Stimulated activated CD8-positive, alpha-beta memory T cell treated with anti-CD3 and anti-CD28 coated beads, Interleukin-7, amount 100 ng/mL, for 1 hour (primary cell): ENCODE measurements at places on chromosomes 5 and 9.

DNA sequence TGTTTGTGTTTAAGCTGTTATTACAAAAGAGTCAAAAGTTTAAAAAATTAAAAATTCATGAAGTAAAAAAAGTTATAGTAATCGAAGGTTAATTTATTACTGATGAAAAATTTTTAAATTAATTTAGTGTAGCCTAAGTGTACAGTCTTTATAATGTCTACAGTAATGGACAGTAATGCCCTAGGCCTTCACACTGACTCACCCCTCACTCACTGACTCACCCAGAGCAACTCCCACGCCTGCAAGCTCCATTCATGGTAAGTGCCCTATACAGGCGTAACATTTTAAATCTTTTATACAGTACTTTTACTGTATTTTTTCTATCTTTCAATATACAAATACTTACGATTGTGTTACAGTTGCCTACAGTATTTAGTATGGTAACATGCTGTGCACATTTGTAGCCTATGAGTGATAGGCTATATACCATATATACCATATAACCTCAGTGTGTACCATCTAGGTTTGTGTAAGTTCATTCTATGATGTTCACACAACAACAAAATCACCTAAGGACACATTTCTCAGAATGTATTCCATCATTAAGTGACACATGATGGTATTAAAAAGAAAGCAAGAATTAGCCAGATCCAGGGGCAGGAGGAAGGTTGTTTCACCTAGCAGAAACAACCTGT, 40.1 kb downstream of the DCAF10 start:
- no peak for DNase-seq

GRCh38 chr5:54884195-54884536, 101.2 kb downstream of the ESM1 start:
- DNase-seq = no peak

DNA sequence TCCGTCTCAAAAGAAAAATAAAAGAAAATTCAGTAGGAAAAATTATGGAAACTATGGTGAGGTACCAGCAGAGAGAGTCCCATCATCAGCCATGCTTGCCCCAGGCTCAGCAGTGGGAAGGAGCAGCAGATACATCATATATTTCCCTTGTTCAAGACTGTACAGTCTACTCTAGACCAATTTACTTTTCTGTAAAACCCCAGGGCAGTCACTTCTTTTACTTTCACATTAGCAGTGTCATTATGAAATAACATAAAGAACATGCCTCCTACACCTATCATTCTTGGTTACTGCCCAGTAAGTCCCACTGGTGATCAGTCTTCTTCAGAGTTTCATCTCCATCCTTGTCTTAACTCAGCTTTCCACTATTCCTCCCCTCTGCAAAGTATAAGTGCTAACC, 1145.0 kb downstream of the MAT2B start:
- no peak for DNase-seq

DNA sequence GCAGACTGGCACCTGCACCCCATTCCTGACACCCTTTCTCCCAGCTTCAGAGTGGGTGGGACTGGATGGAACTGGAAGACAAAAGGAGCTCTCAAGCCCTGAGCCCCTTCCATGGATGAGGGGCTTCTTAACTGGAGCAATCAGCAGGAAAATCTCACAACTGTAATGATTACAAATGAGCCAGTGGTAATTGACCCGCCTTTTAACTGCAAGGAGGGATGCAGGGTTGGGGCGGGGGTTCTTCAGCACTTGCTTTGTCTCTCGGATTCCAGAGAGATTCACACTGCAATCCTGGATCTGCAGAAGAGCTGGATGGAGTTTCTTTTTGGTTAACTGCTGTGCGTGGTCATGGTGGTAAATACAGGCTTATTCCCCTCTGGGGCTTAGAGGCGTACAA, 160.1 kb upstream of the SHB start:
- no peak for DNase-seq

GRCh38 chr5:151094852-151095245, 14.0 kb upstream of the TNIP1 start:
- no peak for DNase-seq

- no peak for DNase-seq
These were observed 125.1 kb downstream of the TEX10 start for GRCh38 chr9:100227636-100228035.

DNA sequence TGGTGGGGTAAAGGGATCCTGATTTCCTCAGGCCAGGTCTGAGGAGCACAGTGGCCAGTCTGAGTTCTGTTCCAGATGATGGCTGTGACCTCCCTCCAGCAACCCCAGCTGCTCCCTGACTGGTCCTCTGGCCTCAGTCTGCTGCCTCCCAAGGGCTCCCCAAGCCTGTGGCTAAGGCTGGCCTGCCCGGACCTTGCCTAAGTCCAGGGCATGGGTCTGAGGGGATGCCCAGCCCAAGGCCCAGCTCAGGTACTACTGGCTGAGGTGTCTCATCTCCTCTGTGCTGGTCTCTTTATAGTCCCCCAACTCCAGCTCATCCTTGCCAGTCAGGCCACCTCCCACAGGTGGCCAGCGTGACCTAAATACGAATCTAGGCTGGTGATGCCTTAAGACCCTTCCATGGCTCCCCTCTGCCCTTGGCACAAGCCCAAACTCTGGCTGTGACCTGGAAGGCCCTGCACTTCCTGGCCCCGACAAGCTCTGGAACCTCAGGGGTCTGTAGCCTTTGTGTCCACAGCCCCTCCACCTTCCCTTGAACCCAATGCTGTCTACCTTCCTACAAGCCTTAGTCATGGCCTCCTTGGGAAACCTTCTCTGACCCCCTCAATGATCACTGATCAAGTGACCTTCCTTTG, 9.8 kb downstream of the KIF12 start:
- no peak for DNase-seq

DNA sequence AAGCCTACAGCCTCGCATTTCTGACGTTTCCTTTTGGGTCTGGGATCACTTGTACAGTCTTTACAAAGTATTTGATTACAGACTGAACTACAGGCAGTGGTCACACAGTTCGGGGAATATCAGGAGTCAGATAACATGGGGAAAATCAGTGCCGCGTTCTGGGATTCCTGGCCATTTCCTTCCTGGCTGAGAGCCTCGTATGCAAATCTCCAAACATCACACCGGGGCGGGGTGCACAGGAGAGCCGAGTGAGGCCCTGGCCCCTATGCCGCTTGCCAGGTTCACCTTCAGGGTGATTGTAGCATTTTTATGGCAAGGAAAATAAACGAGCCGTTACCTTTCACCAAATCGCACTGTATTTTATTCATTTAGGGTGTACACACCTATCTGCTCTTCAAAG, 29.6 kb upstream of the SLC9A3 start:
- DNase-seq = no peak

GRCh38 chr5:132012371-132013005, 1.0 kb upstream of the ACSL6 start:
- DNase-seq = no peak
